Posterior vena cava (tissue), 2 donors: ENCODE measurements at places on chromosomes 16 and 17. TPM values are rescaled to one million over a fixed set of nuclear protein-coding genes. Genes with fewer than 3 reads are reported as not detected.

Gene FOXO3B
- 2.3 TPM for total RNA-seq

Gene SLFN14
- total RNA-seq: not detected

Gene MGAT5B
- total RNA-seq: 0.88 TPM

Gene NPTX1
- total RNA-seq: 0.14 TPM

Gene C17orf75
- 14.3 TPM for total RNA-seq

Gene KRT222
- 1.1 TPM for total RNA-seq

Gene PIPOX
- 1.2 TPM for total RNA-seq

Gene IL4R
- total RNA-seq: 99.2 TPM

Gene LRRC46
- total RNA-seq: not detected
